ENCODE measurements at places on chromosomes 16 and 17. TPM values are rescaled to one million over a fixed set of nuclear protein-coding genes. Genes with fewer than 3 reads are reported as not detected.

DNA sequence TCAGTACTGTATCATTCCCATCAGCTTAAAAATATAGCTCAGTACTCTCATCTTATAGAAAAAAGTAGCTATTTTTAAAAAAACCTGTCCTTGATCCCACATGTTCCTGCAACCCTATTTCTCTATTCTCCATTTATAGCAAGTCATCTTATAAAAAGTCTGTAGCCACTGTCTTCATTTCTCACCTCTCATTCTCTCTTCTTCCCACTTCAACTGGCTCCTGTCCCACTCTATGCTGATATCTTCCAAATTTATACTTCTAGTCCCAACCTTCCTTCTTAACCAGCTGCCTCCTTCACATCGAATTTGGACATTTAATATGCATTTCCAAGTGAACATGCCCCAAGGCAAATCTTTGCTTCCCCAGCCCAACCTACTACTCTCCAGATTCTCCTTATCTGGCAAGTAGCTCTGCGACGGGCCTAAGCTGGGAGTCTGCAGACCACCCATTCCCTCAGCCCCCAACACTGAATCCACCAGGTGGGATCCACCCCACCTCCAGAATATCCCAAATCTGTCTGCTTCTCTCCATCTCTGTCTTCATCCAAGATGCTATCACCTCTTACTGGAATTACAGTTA is 52.0 kb upstream of the TANC2 start:
- no peak for DNase-seq

DNA sequence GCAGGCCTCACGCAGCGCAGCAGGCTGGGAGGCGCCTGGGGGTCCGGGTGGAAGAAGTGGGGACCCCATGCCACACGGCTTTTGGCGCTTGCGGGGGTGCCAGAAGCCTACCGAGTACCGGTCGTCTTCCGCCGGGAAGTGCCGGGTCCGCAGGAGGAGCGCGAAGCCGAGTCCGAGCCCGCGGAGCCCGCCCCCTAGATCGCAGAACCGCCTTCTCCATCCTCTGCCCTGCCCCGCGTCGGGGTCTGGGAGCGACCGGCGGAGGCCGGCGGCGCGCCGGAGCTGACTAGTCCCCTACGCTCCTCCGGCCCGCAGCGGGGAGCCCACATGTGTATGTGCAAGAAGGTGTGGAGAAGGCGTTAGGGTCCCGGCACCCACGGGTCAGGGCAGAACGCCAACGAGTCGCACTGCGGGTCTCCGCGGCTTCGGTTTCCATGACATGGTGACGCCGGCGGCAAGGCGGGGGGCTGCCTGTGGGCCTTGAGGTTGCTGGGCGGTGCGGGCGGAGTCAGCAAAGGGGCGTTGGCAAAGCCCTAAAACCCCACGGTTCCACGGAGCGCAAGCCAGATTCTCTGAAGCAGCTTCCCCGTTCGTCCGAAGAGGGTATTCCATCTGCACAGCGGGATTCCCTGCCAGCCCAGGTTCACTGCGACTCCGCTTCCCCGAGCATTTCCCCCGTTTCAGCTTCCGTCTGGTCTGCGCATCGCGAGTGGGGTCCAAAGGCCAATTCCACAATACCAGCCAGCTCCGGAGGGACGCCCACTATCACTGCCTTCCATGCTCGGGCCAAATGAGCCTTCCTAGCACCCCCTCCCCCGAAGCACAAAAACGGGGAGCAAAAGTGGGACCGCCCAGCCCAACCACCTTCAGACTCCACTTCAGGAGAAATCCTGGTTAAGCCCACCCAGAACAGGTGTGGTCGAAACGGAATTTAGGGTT is 2.3 kb upstream of the LHX1 start:
- no peak for DNase-seq

GRCh38 chr17:8949061-8949661 is 16.3 kb downstream of the PIK3R5 start:
- DNase-seq, result no peak

- DNase-seq, result no peak
Measured at GRCh38 chr17:79251824-79252223, 177.2 kb downstream of the ENGASE start.

DNA sequence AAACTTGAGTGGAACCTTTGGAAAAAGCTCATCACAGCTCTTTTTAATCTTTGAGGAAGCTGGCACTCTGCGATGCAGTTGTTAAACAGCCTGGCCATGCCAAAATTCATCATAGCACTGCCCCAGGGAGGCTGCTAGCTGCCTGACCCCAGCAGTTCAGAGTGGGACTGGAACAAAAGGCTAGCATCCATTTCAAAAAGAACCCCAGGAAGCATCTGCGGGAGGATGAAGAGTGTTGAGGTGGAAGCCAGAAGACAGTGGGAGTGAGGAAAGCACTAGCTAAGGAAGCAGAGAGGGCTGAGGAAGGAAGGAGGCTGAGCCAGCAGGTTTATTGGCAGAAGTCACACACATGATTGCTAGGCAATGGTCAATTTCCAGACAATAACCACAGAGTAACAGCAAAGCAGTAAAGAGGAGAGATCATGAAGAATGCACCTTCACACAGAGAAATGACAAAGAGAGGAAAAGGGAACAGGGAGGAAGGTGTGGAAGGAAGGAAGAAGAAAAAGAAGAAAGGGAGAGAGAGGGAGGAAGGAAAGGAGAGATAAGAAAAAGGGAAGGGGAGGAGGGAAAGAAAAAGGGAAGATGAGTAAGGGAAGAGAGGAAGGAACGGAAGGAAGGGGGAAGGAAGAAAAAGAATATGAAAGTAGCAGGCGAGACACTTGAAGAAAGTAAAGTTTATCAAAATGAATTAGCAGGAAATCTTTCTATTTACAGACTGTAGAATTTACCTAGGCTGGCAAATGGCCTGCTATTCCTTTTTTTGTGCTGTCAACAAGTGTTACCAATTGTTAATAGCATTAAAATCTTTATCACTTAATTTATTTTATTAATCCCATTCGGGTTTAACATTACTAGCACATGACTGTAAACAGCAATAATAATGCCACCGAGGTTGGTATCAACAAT is 270.0 kb upstream of the PSMD7 start:
- no peak for DNase-seq

- no peak for DNase-seq
Measured at GRCh38 chr17:30840771-30841170, 9.0 kb downstream of the ATAD5 start.

DNA sequence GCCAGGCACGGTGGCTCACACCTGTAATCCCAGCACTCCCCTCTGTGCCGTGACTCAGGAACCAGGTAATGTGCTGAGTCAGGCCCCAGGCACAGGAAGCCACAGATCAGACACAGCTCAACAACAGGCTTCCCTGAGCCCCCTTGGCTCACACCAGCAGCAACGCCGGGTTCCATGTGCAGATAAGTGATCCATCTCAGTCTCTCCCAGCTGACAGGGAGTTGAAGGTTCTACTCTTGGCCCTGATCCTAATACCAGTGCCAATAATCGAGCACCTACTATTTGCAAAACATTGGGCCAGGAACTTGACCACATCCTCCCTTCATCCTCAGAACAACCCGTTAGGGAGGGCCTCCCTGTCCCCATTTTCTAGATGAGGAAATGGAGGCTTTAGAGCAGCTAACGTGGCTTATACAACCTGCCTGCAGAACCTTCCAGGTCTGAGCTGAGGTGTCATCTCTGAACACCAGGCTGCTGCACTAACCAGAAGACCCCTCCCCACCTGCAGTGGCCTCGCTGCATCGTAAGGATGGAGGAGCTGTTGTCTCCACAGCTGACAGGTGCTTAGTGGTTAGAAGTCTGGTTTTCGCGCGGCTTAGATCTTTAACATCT is 64.8 kb upstream of the AMZ2 start:
- DNase-seq, result no peak

- no peak for DNase-seq
Measured at GRCh38 chr16:68528233-68528632, 10.9 kb upstream of the ZFP90 start.

ITPRIPL2 gene
- 40.8 TPM for total RNA-seq

DNA sequence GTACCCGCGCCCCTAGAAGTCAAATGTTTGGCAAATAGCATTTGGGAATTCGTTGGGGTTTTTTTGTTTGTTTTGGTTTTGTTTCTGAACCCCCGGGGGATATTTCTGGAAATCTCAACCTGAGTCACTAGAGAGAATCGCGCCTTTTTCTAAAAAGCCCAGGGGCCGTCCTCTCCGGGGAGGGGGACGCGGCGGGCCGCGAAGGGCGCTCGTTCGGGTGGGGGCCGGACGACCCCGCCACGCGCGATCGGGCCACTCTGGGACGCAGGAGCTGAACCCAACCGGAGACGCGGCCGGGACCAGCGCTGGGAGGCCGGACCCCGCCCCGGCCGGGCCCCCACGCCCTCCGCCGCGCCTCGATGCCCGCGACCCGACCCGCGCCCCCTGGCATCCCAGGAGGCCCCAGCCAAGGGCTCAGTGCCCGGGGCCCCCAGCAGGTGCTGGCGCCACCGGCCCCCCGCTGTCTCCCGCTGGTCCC is 302 bp downstream of the LITAF start:
- no peak for DNase-seq

DNA sequence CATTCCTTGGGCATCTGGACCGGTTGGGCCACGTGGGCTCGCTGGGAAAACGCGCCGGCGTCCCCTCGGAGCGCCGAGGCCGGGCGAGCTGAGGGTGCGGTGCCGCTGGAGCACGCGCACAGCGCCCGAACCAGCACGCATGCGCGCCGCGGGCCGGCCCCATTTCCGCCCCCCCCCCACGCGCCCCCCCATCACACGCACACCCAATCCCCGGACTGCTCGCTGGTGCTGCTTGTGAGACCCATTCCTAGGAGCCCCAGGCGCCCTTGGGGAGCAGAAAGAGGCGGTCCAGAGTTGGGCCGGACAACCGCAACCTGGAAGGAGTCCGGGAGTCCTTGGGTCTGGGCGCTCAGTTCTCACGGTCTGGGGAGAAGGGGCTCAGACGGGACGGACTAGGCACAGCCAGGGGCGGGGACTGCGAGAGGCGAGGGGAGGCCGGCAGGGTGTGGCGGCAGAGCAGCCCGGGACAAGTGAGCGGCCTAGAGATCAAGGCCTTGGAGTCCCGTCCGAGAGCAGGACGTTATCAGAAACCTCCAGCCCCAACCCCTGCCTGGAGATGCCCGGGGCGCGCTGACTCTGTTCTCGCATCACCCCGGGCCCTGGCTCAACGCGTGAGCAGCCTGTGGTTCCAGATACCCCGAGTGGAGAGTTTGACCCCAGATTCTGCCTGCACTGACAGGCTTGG is 6.0 kb upstream of the CBX8 start:
- no peak for DNase-seq

DNA sequence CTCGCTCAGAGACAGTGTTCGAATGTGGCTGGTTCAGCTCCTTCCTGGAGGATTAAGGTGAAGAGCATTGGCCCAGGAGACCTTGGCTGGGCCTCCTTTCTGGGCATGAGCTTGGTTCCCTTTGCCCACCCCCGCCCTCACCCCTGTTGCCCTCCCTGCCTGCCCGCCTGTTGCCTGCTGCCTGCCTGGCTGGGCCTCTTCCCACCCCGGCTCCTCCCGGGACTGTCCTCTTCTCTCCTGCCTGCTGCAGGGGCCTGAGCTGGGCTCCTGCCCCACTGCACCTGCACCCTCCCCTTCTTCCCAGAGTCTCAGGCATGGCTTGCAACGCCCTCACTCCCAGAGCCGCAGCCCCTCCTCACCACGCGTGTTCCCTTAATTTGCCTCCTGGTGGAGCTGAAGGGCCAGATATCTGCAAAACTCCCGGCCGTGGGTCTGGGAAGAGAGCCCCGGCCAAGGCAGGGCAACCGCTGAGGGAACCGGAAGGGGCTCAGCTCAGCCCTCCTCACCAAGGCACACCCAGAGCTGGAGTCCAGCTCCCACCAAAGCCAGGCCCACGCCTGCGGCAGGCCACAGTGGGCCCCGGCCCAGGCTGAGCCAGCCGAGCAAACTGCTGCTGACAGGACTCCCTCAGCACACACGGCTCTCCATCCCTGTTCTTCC is 31.2 kb downstream of the MNT start:
- no peak for DNase-seq

DNA sequence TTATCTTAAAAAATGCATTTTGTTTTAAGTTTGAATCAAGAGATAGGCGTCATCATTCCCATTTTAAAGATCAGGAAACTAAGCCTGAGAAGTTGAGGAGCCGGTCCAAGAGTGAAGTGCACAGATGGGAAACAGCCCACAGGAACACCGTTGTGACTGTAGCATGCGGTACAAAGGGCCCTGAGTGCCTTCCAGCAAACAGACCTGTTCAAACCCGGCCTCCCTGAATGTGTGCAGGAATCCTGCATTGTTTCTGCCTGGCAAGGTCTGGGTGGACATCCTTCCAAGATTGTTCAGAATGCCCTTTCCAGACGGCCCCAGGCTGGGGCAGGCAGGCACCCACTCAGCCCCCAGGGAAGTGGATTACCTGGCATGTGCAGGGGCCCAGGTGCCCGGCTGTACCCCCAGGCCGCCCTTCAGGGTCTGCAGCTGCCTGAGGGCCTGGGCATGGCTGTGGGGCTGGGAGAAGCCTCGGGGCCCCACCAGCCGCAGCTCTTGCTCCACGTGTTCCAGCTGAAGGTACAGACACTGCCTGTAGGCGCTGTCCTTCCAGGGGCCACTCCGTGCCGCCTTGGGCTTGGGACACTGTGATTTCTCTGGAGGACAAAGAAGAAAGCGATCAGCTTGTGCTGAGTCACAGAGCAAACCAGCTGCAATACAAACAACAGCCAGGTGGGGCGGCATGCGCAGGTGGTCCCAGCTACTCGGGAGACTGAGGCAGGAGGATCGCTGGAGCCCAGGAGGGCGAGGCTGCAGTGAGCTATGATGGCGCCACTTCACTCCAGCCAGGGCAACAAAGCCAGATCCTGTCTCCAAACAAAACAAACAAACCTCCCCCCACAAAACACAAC is 45.0 kb upstream of the GCSH start:
- no peak for DNase-seq

Measured in pulmonary artery endothelial cell (primary cell).